SHP77 (cell line): ENCODE measurements at places on chromosomes 13 and 19.

DNA sequence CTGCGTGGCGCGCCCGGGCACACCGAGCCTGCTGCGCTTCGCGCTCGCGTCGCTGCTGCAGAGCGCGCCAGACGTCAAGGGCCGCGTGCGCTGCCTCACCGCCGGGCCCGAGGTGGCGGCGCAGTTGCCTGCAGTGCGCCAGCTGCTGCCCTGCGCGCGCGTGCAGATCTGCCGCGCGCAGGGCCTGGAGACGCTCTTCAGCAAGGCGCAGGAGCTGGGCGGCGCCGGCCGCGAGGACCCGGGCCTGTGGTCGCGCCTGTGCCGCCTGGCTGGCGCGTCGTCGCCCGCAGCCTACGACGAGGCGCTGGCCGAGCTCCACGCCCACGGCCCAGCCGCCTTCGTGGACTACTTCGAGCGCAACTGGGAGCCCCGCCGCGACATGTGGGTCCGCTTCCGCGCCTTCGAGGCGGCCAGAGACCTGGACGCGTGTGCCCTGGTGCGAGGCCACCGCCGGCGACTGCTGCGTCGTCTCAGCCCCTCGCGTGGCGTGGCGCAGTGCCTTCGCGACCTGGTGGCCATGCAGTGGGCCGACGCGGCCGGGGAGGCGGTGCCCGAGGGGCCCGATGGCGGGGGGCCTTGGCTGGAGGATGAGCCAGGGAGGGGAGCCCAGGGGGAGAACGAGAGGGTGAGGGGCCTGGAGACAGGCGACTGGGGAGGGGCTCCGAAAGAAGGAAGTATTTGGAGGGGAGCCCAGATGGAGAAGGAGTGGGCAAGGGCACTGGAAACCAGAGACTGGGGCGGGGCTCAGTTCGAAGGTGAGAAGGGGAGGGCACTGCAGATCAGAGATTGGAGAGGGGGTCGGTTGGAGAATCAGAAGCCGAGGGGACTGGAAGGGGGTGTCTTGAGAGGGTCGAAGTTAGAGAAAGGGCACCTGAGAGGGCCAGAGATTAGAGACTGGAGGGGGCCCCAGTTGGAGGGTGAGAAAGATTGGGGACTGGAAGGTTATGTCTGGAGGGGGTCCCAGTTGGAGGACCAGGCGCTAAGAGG is 24.7 kb downstream of the ZSWIM9 start:
- no peak for DNase-seq

DNA sequence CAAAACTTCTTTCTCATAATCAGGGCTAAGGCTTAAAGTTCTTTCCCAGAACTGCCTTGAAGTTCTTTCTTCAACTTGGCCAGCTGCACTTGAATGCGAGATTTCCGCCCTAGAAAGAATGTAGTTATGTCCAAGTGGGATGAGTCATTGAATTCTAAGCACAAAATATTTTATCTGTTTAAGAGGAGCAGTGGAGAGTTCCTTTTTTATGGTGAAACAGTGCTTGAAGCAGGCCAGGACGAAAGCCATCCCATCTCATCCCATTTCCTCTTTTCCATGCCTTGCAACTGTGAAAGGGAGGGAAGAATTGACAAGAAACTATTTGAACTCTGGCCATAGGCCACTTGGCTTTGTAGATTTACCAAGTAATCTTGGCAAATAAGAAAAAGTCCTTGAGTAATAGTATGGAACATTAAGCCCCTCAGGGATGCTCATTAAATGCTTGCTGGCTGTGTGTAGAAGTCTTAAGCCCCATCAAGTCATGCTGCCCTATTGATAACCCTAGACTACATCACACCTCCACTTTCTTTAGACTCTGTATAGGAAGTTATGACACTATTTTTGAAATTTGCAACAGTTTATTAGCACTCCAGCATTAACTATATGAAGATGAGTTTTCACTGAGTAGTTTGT is 174.5 kb downstream of the KCTD12 start:
- DNase-seq, result no peak

DNA sequence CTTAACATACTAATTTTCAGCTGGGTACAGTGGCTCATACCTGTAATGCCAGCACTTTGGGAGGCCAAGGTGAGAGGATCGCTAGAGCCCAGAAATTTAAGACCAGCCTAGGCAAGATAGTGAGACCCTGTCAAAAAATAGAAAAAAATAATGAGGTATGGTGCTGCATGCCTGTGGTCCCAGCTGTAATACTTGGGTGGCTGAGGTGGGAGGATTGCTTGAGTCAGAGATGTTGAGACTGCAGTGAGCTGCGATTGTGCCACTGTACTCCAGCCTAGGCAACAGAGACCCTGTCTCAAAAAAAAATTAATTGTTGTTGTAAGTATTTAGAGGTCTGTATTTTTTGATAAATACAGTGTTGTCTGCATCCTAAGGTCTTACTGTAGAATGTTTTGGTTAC is 66.8 kb downstream of the FNDC3A start:
- no peak for DNase-seq

DNA sequence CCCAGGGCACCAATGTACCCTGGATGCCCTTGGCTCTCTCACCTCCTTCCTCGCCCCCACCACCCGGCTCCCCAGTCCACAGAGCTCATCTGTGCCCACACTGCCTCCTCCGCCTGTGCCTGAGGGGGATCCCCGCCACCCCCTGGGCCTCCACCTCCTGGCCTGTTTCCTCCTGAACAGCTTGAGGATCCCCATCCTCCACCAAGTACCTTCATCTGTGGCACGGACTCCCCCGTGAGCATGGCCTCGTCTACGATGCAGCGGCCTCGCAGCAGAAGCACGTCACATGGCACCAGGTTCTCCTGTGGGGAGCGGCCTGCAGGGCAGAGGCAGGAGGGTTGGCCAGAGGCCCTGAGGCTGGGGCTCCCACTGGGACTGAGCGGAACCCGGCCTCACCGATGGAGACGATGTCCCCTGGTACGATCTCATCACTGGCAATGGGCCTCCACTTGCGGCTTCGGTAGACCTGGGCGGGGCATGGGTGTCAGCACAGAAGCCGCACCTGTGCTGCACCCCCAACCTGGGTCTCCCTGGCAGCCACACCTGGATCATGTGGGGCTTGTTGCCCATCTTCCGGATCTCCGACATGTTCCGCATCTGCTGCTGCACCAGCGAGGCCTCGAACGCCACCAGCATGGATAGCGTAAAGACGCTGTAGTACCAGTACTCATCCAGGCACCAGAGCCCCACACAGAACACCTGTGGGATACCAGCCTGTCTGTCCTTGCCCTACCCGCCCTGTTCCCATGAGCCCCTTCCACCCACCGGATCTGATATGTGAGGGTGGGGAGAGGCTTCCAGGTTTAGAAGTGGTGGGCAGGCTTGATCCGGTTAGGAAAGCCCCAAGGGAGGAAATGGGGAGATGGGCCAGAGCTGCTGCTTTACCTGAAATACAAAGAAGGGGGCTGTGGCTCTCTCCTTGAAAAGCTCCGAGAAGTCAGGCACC is 6.8 kb downstream of the ATP13A1 start:
- no peak for DNase-seq

DNA sequence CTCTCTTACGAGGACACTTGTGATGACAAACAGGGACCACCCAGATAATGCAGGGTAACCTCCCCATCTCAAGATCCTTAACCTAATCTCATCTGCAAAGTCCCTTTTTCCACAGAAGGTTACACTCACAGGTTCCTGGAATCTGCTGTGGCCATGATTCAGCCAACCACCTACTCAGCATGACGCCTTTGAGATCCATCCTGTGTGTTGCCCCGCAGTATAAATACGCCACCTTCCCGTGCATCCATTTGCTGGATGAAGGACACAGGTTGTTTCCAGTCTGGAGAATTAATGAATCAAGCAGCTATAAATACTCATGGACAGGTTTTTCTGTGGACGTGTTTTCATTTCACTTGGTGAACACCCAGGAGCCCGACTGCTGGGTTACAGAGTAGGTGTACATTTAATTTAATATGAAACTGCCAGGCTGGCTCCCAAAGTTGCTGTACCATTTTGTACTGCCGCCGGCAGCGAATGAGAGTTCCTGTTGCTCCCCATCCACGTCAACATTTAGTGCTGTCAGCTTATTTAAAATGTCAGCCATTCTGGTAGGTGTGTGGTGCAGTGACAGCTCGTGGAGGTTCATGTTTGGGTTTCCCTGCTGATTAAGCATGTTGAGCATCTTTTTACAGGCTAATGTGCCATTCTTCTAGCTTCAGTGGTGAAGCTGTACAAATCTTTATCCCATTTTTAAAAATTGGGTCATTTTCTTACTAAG is 40.2 kb downstream of the ELL start:
- DNase-seq, result no peak

GRCh38 chr19:16315825-16316505 is 8.7 kb upstream of the KLF2 start:
- no peak for DNase-seq

DNA sequence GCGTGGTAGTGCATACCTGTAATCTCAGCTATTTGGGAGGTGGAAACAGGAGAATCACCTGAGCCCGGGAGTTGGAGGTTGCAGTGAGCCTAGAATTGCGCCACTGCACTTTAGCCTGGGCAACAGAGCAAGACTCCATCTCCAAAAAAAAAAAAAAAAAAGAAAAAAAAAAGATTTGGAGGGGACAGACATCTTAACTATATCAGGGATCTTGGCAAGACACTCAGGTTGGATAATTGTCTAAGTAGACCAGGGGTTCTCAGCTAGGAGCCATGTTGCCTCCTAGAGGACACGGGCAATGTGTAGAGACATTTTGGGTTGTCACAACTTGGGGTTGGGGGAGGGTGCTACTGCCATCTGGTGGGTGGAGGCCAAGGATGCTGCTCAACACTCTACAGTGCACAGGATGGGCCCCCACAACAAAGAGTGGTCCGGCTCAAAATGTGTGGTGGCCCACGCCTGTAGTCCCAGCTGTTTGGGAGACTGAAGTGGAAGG is 1.9 kb upstream of the ZNF580 start:
- DNase-seq, result peak; percentile 55

DNA sequence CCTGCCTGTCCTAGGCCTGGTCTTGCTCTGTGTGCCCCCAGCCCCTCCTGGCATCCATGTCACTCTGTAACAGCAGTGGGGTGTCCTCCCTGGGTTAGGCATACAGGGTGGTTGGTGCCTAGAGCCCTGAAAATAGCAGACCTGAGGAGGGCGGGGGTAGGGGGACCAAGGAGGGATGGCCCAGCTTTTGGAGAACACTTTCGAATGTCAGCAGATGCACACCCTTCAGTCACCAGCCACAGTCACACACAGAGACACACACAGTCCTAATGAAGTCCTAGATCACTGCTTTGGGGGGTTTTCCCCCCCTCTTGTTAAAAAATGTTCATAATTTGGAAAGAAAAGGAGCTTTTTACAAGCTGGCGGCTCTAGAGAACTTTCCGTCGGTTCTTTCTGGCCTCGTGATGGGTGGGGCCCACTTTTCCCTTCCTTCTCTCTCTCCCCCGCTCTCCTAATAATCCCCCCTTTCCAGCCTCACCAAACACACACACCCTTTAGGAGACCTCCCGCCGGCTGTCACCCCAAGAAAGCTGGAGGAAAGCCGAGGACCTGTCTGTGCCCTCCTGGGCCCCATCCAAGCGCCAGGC is 47.9 kb downstream of the LYL1 start:
- no peak for DNase-seq
